ENCODE measurements at places on chromosomes 6 and 20.

- DNase-seq = no peak
Observed at GRCh38 chr6:21710908-21711627, 117.5 kb downstream of the SOX4 start.

- DNase-seq = no peak
Observed at GRCh38 chr6:86154852-86155251, 512.2 kb upstream of the SYNCRIP start.

- no peak for DNase-seq
Observed at GRCh38 chr6:133891927-133892812, 3.3 kb downstream of the TCF21 start.

GRCh38 chr6:111070105-111071005 lies 16.9 kb upstream of the SLC16A10 start:
- no peak for DNase-seq

- no peak for DNase-seq
Observed at GRCh38 chr20:25402583-25402982, 4.9 kb upstream of the GINS1 start.

DNA sequence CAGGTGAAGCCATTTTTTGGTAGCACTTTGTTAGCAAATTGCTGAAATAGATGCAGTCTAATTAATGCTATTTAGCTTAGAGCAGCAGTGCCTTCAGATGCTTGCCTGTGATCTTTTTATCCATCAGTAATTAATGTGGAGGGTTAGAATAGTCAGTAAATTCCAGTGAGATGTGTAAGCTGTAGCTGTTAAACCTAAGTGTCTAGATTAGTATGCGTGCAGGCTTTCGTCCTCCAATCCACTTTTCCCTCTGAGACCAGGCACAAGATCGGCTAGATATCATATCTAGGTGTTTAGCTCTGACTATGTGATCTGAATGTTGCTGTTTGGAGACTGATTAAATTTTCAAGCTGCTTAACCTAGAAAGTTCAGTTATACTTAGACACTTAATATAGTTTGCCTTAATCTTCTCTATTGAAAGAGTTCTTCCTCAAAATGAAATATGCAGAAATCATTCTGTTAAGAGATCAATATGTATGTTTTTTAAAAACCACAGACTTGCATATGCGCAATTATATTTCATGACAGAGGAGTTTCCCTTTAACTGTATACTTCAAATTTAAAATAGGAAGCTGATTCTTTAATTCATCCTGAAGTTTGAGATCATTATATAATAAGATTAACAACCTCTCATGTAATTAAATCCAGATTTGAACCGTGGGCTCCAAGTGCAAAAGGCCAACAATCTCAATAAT lies 41.2 kb downstream of the XRN2 start:
- DNase-seq = no peak

DNA sequence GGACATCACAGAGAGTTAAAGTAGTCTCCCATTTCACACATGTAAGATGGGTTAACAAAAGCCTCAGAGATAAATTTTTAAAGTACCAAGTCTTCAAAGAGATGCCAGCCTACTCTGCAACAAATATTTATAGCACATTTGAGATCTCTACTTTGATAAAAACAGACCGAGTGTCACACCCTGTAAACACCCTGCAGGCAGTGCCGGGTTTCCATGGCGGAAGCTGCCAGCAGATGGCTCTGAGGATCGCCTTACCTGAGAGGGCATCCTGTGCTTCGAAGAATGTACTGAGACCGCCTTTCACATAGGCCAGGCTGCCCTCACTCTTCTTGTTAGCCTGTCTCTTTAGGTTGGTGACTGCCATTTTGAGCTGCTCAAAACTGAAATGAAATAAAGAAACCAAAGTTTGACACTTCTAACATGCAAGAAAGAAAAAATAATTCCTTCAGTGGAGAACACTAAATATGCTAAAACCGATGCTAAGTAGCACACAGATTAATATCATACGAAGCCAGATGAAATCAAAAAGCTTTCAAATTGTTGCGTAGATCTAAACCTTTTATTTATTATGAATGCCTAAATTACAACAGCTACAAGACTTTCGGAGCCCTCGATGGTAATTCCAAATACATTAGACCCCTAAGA lies 39.3 kb downstream of the HUS1B start:
- no peak for DNase-seq

GRCh38 chr20:21781446-21782075 lies 76.1 kb downstream of the PAX1 start:
- no peak for DNase-seq

- DNase-seq = no peak
Observed at GRCh38 chr6:6730831-6731230, 142.3 kb downstream of the LY86 start.

- DNase-seq = no peak
Observed at GRCh38 chr6:153537422-153537821, 406.3 kb upstream of the RGS17 start.

DNA sequence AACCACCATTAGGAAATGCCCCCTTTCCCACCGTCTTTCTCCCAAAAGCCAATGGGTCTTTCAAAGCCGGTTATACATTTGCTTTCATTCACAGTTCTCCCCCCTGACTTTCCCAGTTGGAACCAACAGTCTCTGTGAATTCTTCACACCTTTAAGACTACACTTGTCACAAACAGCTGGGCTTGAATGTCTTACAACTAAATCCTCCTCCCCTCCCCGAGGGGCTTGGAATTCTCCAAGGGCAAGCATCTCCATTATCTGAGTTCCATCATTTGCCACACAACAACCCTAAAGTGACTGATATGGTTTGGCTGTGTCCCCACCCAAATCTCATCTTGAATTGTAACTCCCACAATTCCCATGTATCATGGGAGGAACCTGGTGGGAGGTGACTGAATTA lies 12.9 kb downstream of the ZFP64 start:
- no peak for DNase-seq

GRCh38 chr6:154928325-154928922 lies 66.7 kb upstream of the TIAM2 start:
- peak; percentile 45 for DNase-seq

DNA sequence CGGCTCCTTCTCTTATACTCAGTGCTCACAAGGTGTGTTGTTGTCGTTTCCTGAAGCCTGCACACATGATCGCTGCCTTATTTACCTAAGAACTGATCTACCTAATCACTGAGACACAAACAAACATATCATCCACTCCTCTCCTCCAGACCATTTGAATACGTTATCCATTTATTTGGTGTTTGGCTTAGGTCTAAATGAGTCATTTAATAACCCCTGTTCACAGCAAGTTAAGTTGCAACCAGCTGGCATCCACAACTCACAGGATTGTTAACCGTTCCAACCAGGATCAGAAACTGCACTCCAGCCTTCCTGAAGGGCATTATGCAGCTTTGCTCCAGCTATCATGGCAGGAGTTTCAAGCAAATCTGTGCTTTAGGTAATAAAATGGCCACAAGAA lies 511.1 kb upstream of the MAP3K7 start:
- no peak for DNase-seq

GRCh38 chr6:84228198-84228543 lies 728 bp upstream of the CEP162 start:
- no peak for DNase-seq

DNA sequence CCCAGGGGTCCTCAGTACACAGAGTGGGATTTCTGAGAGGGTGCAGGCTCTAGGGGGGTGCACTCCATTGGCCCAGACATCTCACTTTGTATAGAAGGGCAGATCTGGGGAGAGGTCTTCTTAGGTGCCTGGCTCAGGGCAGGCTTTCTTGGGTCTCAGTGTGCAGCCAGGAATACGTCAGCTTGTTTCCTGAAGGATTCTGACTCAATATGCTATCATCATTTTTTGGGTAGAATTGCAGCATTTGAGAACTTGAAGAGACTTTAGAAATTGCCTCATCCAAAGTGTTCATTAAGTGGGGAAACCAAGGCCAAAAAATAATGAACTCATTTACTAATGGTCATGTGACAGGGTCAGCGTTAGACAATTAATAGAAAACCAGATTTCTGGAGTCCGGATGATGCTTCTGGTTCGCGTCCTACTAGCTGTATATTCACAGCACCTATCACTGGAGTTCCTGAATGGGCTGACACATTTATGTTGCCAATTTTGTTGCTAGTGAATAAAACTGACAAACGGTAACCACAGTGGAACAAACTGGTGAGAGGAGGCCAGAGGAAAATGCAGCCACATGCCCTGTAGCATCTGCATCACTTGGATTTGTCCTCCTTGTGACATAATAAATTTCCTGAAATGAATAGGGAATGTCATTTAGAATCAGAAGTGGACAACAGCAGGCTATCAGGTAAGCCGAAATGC lies 238.9 kb downstream of the TBC1D7 start:
- no peak for DNase-seq
